ENCODE measurements at places on chromosomes 4 and X. TPM values are rescaled to one million over a fixed set of nuclear protein-coding genes. Genes with fewer than 3 reads are reported as not detected.

DNA sequence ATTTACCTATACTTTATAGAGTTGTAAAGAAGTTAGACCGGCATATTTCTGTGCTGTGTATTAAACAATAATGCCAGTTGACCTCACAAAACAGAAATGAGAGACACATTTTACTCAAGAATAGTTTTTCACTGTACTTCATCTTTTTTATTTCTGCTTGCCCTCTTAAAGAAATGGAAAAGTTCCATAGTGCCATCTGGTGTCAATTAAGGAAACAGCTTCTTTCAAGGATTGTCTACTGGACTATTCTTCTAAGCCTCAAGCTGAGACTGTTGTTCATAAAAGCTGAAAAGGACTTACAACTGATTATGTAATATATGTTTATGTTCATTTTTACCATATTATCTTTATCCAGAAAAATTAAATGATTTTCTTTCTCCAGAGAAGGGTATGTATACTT lies 1523.7 kb downstream of the ARAP2 start:
- no peak for DNase-seq

DNA sequence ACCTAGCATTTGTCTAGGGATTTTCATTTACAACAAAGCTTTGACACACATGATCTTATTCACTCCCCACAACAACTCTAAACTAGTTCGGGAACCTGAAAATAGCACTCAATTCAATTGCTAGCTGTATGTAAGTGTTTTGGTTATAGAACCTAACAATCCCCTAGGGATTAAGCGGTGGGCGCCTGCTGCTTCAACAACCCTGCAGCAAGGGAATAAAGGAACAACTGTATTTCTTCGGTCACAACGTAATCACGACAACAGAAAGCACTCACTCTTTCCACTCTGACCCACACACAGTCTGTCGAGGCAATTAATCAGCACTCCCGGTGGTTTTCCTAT lies 674 bp upstream of the DIAPH2 start:
- DNase-seq = no peak

DNA sequence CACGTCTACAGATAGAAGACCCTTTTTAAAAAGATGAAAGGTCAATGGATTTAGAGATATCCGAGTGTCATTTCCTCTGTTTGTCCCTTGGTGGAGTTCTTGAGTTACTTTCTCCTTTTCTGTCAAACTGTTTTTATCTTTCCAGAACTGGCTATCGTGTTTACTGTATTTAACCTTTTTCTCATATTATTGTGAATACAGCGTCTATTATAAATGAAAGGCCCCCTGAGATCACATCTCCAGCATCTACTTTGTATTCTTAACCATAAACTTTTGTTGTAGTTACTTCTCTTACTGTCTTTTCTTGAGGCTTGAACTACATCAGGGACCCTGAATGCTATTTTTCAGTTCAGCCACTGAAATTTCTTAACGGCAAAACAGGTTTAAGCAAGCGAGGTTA lies 4.0 kb upstream of the PCDH7 start:
- DNase-seq = no peak

GRCh38 chr4:30553706-30554105 lies 166.5 kb upstream of the PCDH7 start:
- no peak for DNase-seq

DNA sequence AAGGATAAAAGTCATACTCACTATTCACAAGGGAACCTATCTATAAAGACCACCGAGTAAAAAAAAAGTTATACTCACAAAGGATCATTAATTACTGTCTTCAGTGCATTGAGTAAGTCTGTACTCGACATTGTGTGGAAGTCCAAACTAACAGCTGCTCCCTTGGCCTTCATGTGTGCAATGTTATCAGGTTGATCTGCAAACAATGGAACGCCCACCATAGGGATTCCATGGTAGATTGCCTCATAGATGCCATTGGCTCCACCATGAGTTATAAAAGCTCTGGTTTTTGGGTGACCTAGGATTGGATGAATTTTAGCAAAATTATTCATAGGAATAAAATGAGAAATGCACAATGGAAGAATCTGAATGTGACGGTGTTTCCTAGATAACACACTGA lies 10.6 kb downstream of the UGT2B4 start:
- no peak for DNase-seq

- DNase-seq = no peak
These were observed 2.1 kb upstream of the MTNR1A start for GRCh38 chr4:186557486-186557885.

The NCAPG gene
- not detected for total RNA-seq

The NEXMIF gene
- 7.8 TPM for total RNA-seq

DNA sequence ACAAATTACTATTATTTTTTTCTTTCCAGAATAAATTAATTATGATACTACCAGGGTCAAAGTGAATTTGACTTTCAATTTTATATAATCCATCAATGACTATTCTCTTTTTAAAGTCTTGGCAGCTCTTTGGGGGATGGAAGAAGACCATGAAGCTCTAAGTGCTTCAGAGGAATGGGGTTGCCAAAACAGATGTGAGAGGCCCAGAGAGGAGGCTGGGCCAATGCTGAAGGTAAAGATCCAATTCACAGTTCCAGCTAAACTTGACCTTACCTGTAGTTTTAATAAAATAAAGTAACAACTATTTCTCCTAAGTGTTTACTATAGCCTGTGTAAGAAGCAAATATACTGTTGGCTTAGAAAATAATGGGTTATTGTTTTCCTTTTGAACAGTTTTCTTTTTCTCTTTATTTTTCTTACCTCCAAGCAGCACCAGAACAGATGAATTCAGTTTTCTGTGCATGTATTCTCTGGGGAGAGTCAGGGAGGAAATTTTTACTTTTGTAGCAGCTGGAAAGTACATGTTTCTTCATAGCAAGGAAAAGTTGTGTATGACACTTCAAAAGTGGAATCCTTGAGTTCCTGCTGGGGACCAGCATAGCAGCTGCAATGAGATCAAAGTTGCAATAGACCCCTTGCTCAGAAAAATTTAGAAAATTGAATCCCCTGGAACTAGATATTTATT lies 104.9 kb downstream of the CEP44 start:
- DNase-seq = no peak

The BEX1 gene
- total RNA-seq = 2.6 TPM

DNA sequence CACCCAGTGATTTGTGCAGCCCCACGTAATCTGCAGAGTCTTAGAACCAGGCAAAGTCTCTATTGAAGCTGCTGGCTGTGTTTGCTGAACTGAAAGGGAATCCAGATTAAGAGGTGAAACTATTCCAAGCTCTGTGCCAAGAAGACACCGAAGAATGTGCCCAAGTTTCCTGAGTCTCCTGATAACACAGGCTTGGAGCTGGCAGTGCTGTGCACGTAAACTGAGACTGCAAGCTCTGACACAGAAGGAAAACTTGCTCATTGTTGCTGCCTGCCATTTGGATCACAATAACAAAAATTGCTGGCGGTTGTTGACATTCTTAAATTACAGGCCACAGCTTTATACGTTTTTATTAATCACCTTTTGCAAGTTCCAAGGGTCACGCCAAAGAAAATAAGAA lies 60.2 kb upstream of the VCX3B start:
- no peak for DNase-seq

DNA sequence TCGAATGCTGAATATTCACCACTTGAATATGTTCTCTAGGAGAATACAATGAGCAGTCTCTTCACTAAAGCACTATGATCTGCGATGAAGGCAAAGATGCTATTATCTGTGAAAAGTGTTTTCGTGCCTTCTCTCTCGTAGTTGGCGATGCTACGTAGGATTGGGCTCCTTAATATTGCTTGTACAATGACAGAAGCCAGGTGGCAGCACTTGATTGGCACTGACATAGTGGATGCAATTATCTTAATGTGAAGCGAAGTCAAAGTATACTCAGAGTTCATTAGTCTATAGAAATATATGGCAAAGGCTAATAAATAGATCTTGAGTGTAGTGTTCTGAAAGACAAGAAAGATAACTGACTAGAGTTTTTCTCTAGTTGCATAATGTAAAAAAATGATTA lies 1135.7 kb upstream of the AGA start:
- no peak for DNase-seq

- DNase-seq = no peak
These were observed 364.1 kb downstream of the MAGEB5 start for GRCh38 chrX:26580021-26580420.

GRCh38 chr4:69811166-69811565 lies 48.8 kb downstream of the SULT1E1 start:
- DNase-seq = no peak

The BANK1 gene
- 0.45 TPM for total RNA-seq

DNA sequence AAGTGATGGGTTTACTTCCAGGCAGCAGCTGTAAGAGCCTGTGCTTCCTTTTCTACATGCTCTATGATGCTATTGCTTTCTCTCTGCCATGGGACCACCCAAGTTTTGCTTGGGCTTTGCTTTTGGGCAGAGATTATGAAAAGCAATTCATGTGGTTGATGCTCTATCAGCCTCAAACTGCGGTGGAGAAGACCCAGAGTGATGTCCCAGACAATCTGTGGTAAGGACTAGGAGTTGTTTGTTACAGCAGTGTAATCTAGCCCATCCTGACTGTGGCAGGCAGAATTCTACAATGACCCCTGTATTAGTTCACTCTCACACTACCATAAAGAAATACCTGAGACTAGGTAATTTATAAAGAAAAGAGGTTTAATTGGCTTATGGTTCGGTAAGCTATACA lies 9.2 kb upstream of the CYTL1 start:
- no peak for DNase-seq

DNA sequence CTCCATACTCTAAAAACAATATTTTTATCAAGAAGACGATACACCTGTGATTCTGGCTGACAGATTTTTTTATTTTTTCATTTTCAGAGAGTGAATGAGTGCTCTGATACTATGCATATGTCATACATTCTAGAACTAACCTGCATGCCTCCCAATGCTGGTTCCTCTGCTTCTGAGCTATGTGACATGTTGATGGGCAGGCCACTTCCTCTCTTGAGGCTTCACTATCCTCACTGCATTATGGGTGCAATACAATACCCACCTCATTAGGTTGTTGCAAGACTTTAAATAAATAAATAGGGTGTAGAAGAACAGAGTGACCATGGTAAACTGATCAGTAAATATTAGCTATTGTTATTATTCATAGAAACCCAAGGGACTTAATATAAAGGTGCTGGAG lies 408.3 kb downstream of the HNRNPD start:
- DNase-seq = no peak

DNA sequence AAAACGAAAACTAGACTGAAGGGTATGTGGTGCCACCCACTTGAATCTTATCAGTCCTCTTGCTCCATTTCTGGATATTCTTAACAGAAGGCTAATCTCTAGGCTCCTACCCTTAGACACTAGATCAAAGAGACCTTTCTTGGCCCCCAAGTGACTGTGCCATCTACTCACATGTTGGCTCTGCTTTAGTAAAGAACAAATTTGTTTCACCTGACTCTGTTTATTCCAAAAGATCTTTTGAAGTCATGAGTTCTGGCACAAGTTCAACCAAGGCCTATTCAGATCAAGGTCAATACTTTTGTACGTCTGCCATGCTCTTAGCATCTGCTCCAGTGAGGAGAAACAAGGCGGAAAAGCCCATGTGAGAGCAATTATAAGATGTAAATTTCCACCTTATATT lies 37.3 kb downstream of the MAGEB17 start:
- no peak for DNase-seq

The AMER1 gene
- total RNA-seq = 9.6 TPM

DNA sequence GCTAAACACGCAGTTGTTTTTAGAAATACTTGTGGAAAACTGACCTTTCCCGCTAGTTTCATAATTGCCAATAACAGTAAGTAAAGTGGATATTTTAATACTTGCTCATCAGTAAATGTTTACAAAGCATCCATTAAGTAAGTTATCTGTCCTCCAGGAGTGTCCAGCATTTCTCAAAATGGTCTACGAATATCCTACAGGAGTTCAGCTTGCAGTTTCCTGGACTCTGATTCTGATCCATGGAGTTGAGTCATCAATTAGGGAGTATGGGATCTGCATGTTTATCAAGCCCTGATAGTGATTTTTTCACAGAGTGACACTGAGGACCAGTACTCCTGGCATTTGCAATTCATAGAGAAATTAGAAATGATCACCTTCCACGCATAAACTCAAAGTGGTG lies 325.2 kb upstream of the AADAT start:
- no peak for DNase-seq

DNA sequence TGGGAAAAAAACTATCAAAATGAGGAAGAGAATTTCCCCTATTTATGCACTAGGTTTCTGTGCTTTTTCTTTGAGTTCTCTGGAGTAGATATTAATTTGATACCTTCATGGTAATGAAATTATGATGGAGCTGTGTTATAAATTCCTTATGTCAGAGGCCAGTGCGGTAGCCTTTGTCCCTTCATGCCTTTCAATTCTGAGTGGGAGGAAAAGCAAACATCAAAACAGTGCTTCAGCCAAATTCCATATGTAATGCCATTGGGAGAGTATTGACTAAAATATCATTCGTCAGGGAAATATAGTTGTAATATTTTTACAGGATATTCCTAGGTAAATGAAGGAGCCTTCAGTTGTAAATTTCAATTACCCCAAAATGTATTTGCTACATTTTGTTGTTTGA lies 17.5 kb upstream of the RGN start:
- no peak for DNase-seq

DNA sequence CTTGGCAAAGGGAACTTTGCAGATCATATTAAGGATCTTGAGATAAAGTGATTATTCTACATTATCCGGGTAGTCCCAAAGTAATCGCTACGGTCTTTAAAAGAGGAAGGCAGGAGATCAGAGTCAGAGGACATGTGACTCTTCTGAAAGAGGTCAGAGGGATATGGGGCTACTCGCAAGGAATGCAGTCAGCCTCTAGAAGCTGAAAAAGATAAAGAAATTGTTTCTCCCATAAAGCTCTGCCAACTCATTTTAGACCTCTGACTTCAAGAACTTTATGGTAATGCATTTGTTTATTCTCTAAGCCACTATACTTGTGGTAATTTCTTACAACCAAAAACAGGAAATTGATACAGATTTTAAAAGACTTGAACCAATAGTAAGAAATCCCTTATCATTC lies 48.6 kb downstream of the NPY5R start:
- no peak for DNase-seq

- no peak for DNase-seq
These were observed 4.9 kb downstream of the PORCN start for GRCh38 chrX:48513670-48514069.

The CTAG1A gene
- not detected for total RNA-seq

- DNase-seq = no peak
These were observed 131.4 kb downstream of the THOC2 start for GRCh38 chrX:123601437-123601836.

DNA sequence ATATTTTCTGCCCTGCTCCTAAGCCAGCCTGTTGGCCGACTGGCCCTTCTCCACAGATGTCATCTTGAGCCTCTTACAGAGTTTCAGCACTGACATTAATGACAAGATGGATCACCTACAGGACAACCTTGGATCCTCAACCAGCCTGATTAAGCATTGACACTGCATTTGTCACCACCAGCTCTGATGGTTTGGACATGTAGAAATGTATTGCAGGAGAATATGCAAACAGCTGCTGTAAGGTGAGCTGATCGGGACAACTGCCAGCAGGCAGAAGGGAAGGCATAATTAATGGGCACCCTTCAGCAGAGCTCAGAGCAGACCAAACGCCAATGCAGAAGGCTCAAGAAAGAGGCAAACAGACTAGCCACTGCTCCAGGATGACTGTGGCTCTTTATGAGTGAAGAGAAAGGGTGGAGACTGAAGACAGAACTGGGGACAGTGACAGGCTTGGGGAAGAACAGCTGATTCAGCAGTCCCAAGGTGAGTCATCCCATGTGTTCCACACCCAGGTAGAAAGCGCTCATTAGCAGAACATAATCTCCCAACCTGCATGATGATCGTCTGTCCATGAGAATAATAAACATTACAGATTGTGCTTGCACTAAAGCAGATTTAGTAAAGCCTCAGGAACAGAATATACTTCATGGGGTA lies 6.7 kb downstream of the CORIN start:
- no peak for DNase-seq

The NPY1R gene
- total RNA-seq = 4.8 TPM

Data from esophagus muscularis mucosa (tissue), 4 donors.